Left kidney (tissue), 8 donors: ENCODE measurements at places on chromosomes 6 and 20.

DNA sequence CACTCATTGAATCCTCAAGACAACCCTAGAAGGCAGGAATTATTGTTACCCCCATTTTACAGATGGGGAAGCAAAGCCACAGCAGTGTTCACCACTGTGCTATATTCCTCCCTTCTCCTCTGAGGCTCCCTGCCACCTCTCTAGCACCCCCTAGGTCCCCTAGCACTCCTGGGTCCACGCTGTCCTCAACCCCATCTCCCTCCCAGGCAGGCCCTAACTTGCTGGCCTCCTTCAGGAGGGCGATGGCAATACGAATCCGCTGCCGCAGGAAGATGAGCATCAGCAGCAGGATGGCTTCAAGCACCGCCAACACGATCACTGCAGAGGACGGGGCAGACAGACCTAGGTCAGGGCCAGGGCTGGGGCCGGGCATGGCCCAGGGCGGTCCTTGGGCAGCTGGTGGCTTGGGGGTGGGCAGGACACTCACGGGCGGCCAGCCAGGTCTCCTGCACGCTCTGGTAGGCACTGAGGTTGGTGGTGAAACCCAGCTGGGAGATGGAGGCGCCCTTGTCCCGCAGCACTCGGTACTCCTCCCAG, 7.8 kb upstream of the NEU1 start:
- DNase-seq: no peak

DNA sequence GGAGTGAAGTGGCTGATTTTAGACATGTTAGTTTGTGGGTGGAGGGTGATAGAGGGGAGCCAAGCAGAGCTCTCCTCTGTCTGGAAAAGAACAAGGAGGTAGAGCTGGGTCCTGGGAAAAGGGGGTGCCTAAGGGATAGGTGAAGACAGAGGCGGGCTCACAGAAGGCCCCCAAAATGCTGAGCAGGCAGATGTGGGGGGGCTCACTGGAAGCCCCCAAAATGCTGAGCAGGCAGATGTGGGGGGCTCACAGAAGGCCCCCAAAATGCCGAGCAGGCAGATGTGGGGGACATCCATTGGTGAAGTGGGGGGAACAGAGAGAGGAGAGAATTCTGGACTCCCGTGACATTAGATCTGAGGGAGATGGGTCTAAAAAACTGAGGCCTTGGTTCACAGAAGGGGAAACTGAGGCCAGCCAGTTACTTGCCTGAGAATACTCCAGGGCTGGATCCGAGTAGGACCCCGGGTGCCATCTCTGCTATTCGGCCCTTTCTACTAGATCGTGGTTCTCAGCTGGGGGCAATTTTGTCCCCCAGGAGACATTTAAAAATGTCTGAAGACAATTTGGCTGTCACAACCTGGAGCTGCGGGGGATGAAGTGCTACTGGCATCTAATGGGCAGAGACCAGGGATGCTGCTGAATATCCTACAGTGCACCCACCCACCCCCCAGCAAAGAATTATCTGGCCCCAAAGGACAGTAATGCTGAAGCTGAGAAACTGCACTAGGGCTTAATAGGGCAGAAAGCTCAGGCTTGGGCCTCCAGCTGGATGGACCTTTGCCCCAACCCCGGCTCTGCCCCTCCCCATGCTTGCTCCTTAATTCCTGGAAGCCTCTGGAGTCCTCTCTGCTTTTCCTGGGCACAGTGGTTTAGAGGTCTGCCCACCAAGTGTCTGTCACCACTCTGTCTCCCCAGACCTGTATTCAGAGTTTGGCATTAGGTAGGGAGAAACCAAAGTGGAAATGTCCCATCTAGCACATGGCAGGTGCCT, 2.1 kb downstream of the LPIN3 start:
- DNase-seq: no peak

GRCh38 chr20:11401988-11402387, 515.7 kb upstream of the BTBD3 start:
- DNase-seq: no peak

DNA sequence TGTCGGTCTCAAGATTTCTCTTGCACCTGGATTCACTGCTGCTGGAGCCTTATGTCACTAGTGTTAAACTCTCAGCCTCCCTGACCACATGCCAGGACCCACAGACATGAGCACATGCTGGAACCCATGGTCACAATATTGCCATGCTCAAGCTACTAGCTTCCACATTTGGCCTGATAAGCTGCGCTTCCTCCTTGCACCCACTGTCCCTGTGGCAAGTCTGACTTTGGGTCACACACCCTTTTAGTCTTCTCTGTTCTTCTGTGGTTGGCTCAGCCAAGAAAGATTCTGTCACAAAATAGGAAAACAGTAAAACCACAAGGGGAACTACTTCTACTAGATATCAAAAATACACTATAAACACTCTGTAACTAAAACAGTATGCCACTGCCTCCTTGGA, 68.9 kb upstream of the HDAC2 start:
- DNase-seq: no peak

DNA sequence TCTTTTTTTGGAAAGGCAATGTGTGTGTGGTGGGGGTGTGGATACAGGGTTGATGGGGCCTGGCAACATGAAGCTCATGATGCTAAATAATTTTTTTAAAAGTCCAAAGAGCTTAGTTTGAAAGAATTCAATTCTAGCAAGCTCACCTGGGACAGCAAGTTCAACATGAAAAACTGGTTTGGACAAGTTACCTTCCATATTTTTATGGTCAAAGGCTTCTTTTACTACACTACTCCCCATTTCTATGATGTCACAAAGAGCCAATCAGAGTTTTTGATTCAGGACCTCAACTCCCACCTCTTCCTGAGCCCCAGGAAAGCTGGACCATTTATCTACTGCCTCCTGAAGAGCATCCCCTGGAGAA, 66.1 kb upstream of the CTNNBL1 start:
- no peak for DNase-seq
